ENCODE measurements at places on chromosomes 4 and X.

GRCh38 chr4:77443941-77444340, 161.7 kb upstream of the CXCL13 start:
- no peak for DNase-seq

DNA sequence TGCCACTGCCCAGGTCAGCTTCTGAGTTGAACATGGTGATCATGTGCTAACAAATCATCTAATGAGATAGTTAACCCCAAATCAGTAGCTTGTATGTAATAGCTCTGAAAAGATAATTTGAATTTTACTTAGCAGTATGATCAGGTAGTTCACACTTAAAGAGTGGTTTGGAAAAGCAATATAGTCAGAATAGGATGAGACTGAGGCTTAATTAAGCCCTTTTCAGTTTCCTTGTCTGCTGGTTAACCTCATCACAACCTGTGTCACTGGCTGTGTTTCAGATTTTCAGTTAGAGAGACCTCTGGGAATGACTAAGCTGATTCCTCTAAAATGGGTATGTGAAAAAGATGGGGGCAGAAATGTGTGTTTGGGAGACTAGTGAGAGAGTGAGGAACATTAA, 38.1 kb downstream of the GPR174 start:
- DNase-seq, result no peak

GRCh38 chr4:57081651-57082621, 28.2 kb downstream of the IGFBP7 start:
- DNase-seq, result no peak

- no peak for DNase-seq
Observed at GRCh38 chrX:122113896-122114295, 1066.5 kb downstream of the GLUD2 start.

DNA sequence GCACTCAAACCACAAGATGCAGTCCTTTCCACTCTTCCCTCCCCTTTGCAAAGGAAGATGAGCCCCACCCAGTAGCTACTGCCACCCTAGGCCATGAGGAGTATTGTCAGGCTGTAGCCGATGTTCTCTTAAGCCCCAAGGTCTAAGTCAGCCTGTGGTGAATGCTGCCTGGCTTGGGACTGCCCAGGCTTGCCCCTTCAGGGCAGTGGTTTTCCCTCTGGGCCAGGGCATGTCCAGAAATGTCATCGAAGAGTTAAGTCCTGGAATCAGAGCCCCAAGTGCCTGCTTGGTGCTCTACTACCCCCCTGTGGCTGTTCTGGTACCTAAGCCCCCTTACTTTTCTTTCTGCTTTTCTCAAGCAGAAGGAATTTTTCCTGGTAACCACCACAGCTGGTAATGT, 11.8 kb upstream of the PGK1 start:
- no peak for DNase-seq

GRCh38 chrX:15680401-15680800, 15.8 kb upstream of the CLTRN start:
- DNase-seq, result no peak

- DNase-seq, result no peak
Observed at GRCh38 chrX:56499372-56499771, 64.1 kb upstream of the UBQLN2 start.

DNA sequence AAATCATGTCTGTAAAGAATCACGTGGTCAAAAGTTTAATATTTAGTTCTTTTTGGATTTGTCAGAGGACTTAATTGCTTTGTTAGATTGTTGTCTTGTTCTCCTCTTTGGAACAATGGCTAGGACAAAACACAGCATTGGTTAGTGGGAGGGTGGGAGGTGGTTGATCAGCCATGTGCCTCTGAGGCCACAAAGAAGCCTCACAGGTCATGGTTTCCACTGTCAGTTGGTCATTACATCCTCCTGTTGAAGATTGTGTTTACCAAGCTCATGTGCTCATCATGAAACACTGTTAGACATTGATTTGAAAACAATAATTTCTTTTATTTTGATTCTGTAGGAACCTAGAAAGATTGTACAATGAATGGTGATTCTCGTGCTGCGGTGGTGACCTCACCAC, 31.9 kb downstream of the ADD1 start:
- no peak for DNase-seq

DNA sequence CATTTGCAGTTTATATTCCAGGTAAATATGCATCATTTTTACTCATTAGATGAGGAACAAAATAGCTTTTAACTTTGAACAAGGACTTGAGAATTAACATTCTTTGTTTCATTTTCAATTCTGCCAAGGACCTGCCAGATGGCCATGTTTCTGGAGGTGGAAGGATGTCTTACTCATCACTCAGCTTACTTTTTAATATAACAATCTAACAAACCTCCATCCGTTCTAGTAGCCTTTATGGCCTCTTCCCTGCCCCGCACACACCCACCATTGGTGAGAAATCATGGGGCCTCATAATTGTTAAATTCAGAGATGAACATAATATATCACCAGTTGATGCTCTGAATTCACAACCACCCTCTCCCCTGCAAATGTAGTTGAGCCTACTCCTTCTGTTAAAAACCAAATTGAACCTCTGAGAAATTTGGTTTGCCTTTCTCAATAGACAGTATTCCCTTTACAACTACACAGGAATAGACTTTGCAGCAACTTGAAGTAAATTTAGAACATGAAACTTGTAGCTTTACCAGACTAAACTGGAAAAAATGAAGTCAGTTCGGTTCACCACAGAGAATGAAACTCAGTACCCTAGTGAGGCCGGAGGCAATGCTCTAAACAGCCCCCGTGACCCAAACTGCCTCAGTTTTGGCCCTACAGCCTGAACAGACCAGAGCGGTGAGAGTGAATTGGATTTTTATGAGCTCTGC, 50.1 kb upstream of the ACSL4 start:
- no peak for DNase-seq
